ENCODE measurements at places on chromosomes 11 and 22.

DNA sequence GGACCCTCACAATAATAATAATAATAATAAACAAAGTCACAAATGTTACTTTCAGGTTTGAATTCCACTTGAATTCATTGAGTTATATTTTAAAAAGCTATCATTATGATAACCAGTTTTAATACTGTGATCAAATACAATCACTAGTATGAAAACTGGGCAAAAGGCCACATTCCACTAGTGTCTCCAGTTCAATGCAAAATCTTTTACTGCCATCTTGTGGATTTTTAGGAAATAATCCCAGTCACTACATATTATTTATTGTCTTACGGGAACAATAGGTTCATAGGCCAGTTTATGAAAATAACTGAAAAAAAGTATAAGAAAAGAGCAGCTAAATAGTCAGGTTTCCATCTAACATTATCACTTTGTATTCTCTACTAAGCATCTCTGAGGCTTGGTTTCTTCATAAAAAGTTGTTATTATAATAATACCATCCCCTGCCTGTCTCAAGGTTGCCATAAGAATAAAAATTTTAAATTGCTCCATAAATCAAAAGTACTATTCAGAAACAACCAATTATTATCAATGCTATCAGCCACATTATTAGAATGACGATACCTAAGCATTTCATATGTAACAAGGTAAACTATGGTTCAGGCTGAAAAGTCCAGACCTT, 533.9 kb upstream of the CCDC90B start:
- peak; percentile 80 for DNase-seq

DNA sequence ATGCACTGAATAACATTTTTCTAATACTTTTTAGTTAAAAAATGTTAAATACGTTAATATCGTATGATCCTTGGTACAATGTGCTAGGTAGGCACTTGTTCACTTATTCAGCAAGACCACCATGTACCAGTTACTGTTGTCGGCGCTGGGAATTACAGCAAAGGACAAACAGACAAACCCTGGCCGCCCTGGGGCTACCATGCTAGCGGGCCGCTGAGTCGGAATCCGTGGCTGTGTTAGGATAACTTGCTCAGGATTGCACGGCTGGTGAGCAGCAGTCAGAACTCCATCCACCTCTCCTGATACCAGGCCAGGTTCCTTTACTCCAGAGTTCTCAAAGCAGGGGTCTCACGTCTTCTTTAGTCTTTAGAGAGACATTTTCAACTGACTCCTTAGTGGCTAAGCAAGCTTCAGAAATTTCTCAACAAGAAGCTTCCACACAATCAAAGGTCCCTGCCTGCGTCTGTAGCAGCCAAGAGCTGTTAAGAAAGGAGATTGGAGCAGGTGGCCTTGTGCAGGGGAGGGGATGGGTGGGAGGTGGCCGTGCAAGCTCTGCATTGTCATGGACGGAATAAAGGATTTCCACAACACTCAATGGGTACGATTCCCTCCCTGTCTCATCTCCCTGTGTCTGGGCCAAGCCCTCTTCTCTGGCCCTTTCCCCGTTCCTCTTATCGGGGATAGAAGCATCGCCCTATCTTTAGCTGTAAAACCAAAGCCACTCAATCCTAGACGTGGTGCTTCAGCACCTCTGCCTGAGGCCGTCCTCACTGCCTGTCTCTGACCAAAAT, 39.8 kb upstream of the NNMT start:
- no peak for DNase-seq

DNA sequence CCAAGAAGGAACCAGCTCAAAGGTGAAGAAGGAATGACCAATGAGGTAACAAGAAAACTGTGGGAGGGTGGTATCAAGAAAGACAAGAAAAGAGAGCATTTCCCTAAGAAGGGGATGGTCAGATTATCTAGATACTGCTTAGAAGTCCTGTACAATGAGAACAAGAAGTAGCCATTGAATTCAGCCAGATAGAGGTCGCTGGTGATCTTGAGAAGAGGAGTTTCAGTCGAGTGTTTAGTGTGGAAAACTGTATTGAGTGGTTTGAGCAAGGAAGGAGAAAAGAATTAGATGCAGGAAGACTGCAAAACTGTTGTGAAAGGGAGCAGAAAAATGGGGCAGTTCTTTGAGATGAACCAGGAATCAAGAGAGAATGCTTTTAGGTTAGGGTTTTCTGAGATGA, 74.6 kb upstream of the FAT3 start:
- DNase-seq: peak; percentile 42

- no peak for DNase-seq
Observed at GRCh38 chr11:10638316-10638925, 55.1 kb downstream of the IRAG1 start.

GRCh38 chr22:27223317-27224177, 566.2 kb downstream of the MIAT start:
- no peak for DNase-seq

DNA sequence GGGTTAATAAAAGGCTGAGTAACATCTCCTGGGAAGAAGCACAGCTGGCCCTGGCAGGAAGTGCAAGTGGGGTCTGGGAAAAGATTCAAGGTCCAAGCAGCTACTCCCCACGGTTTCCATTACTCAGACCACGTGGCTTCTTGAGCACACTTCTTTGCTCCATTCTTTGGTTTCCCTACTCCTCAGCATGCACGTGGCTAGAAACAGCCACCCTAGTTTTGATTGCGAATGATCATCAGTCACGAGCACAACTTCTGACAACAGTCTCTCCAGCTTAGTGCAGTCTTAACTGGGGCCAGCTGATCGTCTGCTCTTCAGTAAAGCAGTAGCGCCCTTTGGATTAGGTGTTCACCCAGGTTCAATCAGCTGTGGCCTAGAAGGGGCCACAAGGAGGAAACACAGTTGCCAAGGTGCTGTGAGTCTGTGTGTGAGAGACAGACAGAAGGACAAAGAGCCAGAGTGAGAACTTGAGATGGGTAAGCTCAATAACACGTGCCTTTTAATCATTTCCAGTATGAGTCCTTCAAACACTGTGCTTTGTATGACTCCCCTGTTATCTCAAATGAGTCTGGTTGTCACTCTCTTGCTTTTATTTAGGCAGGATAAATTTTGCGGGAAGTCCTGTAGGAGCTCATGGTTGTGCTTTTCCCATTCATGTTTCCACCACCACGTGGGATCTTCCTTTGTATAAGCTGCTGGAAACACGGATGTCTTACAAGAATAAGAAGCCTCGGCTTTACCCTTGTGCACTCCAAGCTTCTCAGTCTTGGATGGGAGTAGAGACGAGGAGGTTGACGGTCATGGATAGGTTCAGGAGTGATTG, 901 bp upstream of the PARVA start:
- no peak for DNase-seq

GRCh38 chr11:11501546-11502262, 120.1 kb downstream of the GALNT18 start:
- DNase-seq: no peak

- DNase-seq: no peak
Observed at GRCh38 chr22:37633625-37634416, 5.6 kb upstream of the SH3BP1 start.

DNA sequence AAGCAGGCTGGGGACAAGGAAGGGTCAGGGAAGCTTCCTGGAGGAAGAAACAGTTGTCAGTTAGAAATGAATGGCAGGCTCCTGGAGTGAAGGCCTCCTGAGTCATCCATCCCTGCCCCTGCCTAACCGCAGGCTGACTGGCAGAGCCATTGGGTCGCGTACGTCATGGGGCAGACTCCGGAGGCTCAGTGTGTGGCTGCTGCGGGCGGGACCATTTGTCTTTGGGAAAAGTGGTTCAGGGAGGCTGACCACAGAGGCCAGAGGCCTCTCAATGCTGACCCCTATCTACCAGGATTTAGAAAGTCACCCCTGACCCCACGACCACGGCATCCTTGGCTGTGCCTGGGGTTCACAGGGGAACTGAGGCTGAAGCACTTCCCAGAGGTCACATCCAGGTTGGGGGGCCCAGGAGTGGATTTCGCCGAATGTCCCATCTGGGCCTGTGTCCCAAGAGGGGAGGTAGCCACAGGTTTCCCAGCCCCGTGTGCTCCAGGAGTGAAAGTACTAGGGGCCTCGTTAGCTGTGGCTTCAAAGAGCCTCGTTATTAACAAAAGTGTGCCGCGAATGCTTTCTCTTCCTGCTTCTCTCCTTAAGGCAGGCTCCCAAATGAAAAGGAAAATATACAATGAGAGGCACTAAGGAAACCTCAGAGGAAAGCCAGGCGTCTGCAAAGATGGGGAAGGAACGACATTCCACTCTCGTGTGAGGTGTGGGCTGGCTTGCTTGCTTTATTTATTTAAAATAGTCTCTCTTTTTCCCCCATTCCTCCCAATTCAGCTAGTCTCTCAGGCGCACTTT, 58.9 kb downstream of the FLRT1 start:
- no peak for DNase-seq

GRCh38 chr11:31199378-31199777, 170.2 kb downstream of the DCDC1 start:
- DNase-seq: no peak

- no peak for DNase-seq
Observed at GRCh38 chr22:23898006-23898974, 4.1 kb downstream of the MIF start.

- DNase-seq: no peak
Observed at GRCh38 chr22:49783926-49784629, 43.6 kb downstream of the BRD1 start.

DNA sequence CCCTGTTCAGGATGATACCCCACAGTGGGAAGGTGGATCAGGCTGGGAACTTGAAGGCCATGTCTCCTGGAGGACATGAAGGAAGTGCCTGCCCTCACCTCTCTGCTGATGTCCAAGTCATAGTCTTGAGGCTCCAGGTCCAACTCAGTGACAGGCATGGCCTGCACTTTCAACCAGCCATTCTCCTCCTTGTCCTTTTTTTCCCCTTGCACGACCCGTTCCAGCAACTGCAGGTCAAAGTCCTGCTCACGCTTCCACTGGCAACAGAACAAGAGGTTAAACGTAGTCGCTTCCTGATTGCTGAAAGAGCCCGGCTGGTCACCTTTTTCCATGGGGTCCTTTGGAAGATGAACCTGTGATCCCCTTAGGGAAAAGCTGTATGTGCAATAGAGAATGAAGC, 47.7 kb downstream of the C11orf58 start:
- no peak for DNase-seq

DNA sequence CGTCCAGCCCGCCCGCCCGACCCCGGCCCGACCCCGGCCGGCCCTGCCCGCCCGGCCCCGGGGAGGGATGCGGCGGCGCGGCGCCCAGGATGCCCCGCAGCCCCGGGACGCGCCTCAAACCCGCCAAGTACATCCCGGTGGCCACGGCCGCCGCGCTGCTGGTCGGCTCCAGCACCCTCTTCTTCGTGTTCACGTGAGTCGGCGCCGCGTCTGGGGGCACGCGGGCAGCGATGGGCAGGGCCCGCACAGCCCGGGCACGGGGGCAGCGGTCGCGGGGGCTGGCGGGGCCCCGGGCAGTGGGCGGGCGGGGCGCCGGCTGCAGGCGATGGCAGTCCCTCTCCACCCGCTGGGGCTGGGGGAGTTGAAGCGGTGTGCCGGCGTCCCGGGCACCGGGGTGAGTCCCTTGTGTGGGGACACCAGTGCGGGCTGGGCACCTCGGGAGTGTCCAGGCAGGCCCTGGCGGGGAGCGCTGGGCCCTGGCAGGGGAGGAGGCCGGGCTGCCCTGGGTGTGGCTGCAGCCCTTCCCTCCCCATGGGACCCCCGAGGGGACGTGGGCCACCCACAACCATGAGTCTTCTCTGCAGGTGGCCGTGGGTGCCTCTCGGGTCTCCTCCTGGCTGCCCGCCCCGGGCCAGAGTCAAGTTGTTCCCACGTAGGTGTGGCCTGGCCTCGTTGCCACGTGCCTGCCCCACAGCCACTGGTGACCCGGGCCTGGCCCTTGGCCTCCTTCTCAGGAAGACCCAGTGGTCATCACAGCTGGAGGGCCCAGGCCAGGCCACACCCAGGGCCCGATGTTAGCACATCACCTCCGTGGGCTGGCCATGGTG, 468 bp downstream of the ZDHHC8 start:
- DNase-seq: no peak

Measured in NCI-H526 (cell line).